CD4-positive, alpha-beta T cell treated with Interferon gamma for 1 hour (primary cell): ENCODE measurements at places on chromosomes 12 and 14.

DNA sequence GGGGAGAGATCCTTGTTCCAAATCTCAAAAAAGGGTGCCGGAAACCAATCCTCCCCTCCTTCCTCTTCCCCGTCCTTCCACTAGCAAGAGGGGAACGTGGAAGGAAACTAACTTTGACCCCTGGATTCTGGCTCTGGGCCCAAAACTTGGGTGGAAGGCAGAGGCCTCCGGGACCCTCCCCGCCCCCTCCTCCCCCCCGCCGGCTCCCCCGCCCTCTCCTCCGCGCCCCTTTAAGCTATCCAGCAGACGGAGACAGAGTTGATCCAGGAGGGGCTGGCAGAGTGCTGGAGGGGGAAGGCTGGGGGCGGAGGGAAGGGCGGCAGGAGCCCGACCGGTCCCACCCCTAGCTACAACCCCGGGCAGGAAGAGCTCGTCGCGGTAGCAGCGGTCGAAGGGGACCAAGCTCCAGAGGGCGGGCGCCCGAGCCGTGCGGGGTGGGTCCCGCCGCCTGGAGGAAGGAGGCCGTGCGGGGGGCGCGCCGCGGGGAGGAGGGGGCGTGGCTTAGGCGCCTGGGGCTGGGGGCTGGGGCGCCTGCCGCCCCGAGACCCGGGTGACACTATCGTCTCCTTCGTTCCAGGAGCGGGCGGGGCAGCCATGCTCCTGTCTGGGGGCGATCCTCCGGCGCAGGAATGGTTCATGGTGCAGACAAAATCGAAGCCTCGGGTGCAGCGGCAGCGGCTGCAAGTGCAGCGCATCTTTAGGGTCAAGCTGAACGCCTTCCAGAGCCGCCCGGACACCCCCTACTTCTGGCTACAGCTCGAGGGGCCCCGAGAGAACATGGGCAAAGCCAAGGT is at the start of gene NYNRIN:
NYNRIN (plus strand) TSS at position 351 of the 794 bp plus-strand sequence; CDS start at position 595, 244 bp downstream.
- no peak for DNase-seq

DNA sequence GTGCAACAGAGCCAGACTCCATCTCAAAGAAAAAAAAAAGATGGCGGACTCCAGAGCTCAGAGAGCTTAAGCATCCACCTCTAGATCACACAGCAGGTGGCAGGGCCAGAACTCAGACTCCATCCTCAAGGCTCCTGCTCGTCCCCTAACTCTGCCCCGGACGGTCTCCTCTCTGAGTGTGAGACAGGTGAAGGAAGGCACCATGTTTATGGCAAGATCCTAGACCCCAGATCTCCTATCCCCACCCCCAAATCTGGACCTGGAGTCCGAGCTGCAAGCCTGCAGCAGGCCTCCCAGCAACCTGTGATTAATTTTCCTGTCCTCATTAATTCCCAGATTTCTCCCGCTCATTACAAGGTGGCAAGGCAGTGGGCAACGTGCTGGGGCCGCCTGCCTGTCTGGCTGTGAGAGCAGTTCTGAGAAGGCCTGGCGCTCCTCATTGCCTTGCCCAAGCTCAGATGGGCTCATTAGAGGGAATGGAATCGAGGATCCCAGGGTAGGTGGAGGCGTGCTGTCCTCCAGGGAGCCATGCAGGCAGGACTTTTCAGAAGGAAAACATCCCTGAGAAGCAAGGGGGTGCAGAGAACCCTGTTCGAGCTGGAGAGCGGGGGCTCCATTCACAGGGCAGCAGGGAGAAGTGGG is 296.6 kb upstream of the RTL1 start:
- DNase-seq, result no peak

GRCh38 chr12:24778486-24779304 is 170.2 kb downstream of the BCAT1 start:
- DNase-seq, result no peak

GRCh38 chr12:26696613-26697092 is 136.3 kb downstream of the ITPR2 start:
- DNase-seq, result no peak

- DNase-seq, result no peak
Measured at GRCh38 chr12:10361084-10361483, 28.8 kb downstream of the KLRK1 start.

GRCh38 chr12:19273482-19274330 is 144.2 kb downstream of the PLEKHA5 start:
- peak; percentile 39 for DNase-seq

DNA sequence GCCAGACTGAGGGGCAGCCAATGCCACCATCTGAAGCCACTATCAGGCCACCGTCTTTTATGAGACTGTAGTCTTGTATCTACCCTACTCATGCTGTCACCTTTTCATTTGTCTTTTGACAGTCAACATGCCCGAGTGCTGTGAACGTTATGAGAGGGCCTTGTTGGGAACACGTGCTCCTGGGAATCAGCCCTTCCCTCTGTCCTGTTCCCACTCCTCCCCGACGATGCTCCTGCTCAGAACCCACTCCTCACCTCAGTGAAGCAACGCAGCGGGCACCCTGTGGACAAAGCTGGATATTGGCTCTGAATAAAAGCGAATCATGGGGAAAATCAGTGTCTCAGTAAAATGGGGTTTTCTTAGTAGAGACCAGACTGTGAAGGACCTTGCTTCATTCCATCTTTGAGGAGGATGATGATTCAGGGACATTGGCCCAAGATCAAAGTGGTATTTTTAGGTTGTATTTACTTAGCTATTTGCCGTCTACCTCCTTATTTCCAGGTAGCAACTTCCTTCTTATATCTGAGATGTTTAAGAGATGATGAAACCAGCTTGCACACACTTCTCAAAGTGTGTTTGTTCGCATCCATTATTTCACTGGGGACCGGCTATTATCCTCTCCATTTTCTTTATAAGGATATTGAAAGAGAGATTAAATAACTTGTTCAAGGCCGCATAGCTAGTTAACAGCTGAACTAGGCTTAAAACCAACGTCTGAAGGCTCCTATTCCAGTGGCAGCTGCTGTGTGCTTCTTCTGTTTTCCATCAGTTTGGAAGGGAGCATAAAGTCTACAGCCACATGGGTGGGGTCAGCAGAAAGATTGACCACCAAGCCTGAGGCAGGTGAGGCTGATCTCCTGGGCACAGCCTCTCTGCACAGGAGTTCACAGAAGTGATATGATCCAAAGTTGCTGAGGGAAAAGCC is 43.9 kb upstream of the CTDSP2 start:
- no peak for DNase-seq

- no peak for DNase-seq
Measured at GRCh38 chr12:106030210-106031071, 108.3 kb downstream of the NUAK1 start.

- no peak for DNase-seq
Measured at GRCh38 chr14:93037351-93037750, 78.4 kb downstream of the ITPK1 start.

- DNase-seq, result no peak
Measured at GRCh38 chr14:102231476-102232347, 73.3 kb downstream of the MOK start.
